ENCODE measurements at places on chromosomes 1 and 21.

DNA sequence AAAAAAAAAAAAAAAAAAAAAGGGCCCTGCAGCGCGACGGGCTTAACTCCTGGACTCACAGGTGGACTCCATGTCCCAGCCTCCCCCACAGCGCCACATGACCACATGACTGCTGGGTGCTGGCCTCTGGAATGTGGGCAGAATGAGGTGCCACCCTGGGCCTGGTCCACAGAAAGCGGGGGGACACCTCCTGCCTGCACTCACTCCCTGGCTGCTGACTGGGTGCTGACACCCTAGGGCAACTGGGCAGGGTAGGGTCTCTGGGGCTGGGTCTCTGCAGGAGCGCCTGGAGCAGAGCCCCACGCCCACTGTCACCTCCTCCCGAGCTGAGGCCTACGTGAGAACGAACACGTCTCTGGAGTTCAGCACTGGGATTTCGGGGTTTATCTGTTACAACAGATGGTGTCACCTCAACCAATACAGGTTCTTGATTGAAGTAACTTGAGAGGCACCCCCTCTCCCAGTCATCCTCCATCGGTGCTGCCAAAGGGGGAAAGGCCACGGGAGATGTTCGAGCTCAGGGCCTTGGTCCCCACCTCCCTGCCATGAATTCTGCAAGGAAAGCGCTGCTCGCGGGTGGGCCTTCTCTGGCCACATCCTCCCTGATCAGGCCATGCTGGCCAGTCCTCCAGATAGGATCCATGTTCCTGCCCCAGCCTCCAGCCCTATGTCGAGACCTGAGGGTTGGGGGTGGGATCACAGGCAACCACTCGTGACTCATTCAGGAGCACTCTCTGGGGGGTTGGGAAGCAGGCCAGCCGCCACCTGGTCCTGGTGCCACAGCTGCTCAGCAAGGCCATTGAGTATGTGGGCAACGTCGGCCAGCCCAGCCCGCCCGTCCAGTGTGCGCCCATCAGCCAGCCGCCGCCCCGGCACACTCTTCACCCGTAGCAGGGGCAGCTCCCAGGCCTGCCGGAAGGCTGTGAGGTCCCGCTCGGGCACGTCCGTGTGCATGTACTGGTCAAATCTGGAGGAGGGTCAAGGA lies 5.4 kb downstream of the CPLANE2 start:
- no peak for DNase-seq

GRCh38 chr1:185238447-185238846 lies 78.6 kb downstream of the IVNS1ABP start:
- DNase-seq, result no peak

DNA sequence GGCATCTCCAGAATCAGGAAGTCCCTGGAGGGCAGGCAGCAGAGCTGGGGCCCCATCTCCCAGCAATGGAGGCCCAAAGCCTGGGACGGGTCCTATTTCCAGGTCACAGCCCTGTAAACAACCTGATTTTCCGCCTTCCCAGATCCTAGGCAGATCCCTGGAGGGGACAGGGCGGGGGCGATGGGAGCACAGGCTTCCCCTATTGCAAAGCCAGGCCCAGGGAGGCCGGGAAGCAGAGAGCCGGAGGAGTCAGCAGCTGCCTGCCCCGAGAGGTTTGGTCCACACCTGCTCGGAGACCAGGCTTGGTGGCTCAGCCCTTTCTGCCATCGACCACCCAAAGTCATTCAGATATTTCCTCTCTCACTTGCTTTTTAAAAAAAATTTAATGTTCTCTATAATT lies 29.2 kb downstream of the CASZ1 start:
- DNase-seq, result no peak

DNA sequence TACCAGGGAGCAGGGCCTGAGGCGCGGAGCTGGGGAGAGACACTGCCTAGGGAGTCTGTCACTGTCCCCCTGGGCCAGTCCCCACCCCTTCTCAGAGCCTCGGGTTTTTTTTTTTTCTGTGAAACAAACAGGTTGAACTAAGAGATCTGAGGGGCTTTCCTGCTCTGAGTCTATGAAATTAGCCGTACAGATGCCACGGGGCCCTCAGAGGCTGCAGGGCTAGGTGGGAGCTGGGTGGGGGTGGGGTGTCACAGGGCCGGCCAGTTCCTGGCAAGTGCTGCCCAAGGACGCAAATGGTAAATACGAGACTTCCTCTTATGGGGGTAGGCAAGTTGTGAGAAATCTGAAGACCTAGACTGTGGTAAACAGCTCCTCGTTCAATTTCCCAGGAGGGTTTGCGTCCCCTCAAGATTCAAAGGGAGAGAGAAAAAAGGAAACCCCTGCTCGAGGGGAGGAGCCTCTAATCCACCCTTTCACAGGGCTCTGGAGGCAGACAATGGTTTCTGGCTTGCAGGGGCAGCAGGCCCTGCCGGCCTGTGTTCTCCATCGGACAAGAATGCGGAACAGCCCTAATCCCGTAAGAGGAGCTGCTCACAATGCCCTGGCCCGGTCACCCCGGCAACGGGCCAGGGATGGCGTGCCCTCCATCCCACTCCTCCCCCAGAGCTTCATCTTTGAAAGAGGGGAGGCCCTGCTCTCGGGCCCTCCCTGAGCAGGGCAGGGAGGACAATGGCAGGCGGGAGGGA lies 7.8 kb downstream of the NUAK2 start:
- no peak for DNase-seq

DNA sequence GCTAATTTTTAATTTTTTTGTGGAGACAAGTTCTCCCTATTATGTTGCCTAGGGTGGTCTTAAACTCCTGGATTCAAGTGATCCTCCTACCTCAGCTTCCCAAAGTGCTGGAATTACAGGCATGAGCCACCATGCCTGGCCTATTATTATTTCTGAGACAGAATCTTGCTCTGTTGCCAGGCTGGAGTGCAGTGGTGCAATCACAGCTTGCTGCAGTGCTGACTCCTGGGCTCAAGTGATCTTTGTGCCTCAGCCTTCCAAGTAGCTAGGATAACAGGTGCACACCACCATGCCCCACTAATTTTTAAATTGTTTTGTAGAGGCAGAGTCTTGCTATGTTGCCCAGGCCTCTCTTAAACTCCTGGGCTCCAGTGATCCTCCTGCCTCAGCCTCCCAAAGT lies 196.3 kb downstream of the CAMTA1 start:
- DNase-seq, result no peak

- DNase-seq, result no peak
Measured at GRCh38 chr21:45497846-45498645, 44.2 kb downstream of the SLC19A1 start.

DNA sequence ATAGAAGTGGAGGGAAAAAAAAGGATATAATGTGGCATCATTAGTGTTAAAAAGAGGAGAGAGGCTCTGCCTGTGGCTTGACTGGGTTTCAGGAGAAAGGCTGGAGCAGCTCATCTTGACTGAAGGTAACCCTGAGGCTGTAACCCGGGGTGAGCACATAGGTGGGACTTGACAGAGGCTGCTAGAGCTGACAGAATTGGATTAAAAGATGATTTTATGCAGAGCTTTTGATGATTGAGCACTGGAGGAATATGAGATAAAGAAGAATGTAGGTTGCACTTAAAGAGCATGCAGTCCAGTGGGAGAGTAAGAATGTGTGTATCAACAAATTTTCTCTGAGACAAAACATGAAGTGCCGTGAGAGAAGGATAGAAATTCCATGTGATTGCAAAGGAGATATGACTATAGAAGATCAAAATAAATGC lies 17.3 kb downstream of the LAMC1 start:
- no peak for DNase-seq

- DNase-seq, result no peak
Measured at GRCh38 chr1:236343246-236343870, 50.7 kb upstream of the EDARADD start.

DNA sequence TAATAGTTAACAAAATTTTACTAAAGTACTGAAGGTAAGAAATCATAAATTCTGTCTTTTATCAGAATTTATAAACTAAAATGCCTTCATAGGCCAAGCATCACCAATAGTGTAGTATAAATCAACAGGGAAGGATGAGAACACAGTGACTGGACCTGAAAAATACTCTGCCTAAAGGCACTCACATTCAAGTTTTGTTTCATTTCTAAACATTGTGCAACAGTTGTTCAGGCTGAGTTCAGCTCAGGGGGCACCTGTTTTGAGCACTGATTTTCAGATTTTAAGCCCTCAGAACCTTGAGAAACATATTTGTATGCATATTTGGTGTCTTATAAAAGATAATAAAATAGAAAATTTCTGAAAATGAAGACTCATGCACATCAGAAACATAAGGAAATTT lies 12.4 kb downstream of the ACBD6 start:
- no peak for DNase-seq
